ENCODE measurements at places on chromosomes 5 and 9. TPM values are rescaled to one million over a fixed set of nuclear protein-coding genes. Genes with fewer than 3 reads are reported as not detected.

The GABRA1 gene
- not detected for total RNA-seq

The WWC1 gene
- 29.4 TPM for total RNA-seq

The FAT2 gene
- not detected for total RNA-seq

The ENHO gene
- 7.2 TPM for total RNA-seq

The RCL1 gene
- total RNA-seq, result 11.2 TPM

The LRRC70 gene
- 0.13 TPM for total RNA-seq

The SURF1 gene
- total RNA-seq, result 45.6 TPM

The CWC27 gene
- 19.7 TPM for total RNA-seq

The CCL27 gene
- 0.95 TPM for total RNA-seq

The SPATA31A3 gene
- total RNA-seq, result not detected

The PAPPA gene
- 1.2 TPM for total RNA-seq

The PCDHGA5 gene
- total RNA-seq, result 0.67 TPM

The TYRP1 gene
- 0.23 TPM for total RNA-seq

The CLTB gene
- total RNA-seq, result 124 TPM

The SUSD3 gene
- 5.0 TPM for total RNA-seq

DNA sequence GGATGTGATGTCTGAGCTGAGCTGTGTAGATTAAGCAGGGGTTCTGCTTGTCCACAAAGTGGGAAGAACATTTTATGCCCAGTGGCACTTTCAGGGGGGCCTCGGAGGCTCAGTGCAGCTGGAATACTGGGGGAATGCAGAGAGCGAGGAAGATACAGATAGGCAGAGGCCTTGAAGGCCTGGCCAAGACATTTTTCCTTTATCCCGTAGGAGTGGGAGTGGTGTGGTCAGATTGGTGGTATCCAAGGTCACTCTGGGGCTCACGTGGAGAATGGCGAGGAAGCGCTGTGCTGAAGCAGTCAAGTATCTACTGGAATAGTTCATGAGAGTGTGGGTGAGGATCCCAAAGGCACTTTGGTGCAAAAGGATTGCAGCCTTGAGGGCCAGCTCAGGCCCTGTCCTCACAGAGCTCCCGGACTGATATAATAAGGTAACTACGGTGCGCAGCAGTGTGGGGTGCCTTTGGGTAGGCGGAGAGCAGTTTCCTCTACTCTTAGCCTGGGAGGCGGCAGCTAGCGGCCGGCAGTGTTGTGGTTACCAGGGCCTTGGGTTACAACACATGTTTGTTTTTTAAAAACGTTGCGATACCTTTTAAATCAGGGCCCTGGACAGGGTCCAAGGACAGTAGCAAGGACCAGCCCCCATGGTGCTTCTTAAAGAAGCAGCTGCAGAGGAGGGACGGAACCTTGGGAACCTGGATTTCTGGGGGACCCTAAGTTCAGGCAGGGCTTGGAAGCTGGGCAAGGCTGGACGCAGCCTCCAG is 10.8 kb upstream of the CCDC69 start:
- H3K4me3 ChIP-seq, result no peak overlapping the region
- DNase-seq, result no peak
- no peaks in the 10 kb centered on the region for H3K4me1 ChIP-seq
- H3K36me3 ChIP-seq, result no peaks in the 10 kb centered on the region
- H3K27me3 ChIP-seq, result peaks cover 2% of the 10 kb centered on the region

DNA sequence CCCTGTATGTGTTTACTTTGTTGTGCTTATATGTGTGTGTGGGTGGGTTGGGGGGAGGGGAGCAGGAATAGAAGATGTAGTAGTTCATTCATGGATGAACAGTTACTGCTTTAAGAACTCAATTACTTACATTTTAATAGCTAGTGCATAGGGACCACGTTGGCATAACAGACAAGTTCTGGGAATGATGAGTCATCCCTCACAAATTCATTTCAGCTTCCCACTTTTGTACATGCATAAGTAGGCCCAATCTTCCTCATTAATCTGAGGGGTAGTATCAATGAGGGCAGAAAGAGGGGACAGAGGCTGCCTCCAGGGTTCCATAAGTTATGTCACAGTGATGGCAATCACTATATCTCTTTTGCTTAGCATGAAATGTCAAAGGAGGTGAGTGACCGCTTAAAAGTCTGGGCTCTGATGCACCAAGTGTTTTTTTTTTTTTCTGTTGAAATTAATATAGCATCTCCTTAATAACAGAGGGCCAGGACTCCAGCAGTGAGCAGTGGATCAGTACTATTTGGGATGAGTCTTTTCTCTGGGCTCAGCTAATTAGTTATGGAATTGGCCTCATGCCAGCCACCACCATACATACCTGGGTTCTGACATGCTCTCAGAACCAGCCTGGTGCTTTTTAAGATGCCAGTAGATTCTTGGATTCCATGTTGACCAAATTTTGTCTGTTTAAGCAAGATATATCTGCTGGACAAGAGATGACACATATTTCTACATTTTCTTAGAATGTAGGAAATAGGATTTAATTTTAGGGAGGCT is 37.1 kb downstream of the PRDM6 start:
- H3K4me1 ChIP-seq, result no peaks in the 10 kb centered on the region
- no peak for DNase-seq
- H3K4me3 ChIP-seq, result no peak overlapping the region
- H3K27me3 ChIP-seq, result peaks cover 5% of the 10 kb centered on the region
- no peaks in the 10 kb centered on the region for H3K36me3 ChIP-seq

GRCh38 chr5:104942735-104943134 is 1380.1 kb upstream of the NUDT12 start:
- no peak overlapping the region for H3K27ac ChIP-seq
- no peak for DNase-seq
- H3K4me3 ChIP-seq, result no peak overlapping the region
- no peaks in the 10 kb centered on the region for H3K36me3 ChIP-seq
- H3K4me1 ChIP-seq, result no peaks in the 10 kb centered on the region

GRCh38 chr5:94618029-94618492 is 343 bp downstream of the KIAA0825 start:
- H3K27ac ChIP-seq, result peak overlapping the region; percentile 84
- no peaks in the 10 kb centered on the region for H3K36me3 ChIP-seq
- DNase-seq, result no peak
- no peaks in the 10 kb centered on the region for H3K27me3 ChIP-seq
- H3K4me1 ChIP-seq, result peaks cover 7% of the 10 kb centered on the region

GRCh38 chr9:93503381-93503780 is 50.0 kb upstream of the FAM120AOS start:
- no peak for DNase-seq

- no peak overlapping the region for H3K27ac ChIP-seq
- no peaks in the 10 kb centered on the region for H3K27me3 ChIP-seq
- no peak overlapping the region for H3K4me3 ChIP-seq
- no peak for DNase-seq
These were observed 44.3 kb upstream of the ZBED3 start for GRCh38 chr5:77131361-77131760.

- no peaks in the 10 kb centered on the region for H3K36me3 ChIP-seq
- H3K27ac ChIP-seq, result no peak overlapping the region
- DNase-seq, result no peak
- peaks cover 7% of the 10 kb centered on the region for H3K4me1 ChIP-seq
These were observed 31.7 kb upstream of the CSF1R start for GRCh38 chr5:150117945-150118560.

GRCh38 chr9:125494653-125494915 is 212.4 kb downstream of the MAPKAP1 start:
- no peaks in the 10 kb centered on the region for H3K36me3 ChIP-seq
- DNase-seq, result no peak
- no peaks in the 10 kb centered on the region for H3K4me1 ChIP-seq

- DNase-seq, result no peak
- H3K36me3 ChIP-seq, result no peaks in the 10 kb centered on the region
- no peak overlapping the region for H3K4me3 ChIP-seq
- no peak overlapping the region for H3K27ac ChIP-seq
- no peaks in the 10 kb centered on the region for H3K4me1 ChIP-seq
- no peaks in the 10 kb centered on the region for H3K27me3 ChIP-seq
These were observed 112.2 kb upstream of the SMC2 start for GRCh38 chr9:103981912-103982311.

- H3K4me1 ChIP-seq, result no peaks in the 10 kb centered on the region
- no peak for DNase-seq
- peaks cover 7% of the 10 kb centered on the region for H3K36me3 ChIP-seq
- no peak overlapping the region for H3K27ac ChIP-seq
- no peaks in the 10 kb centered on the region for H3K27me3 ChIP-seq
These were observed 116.6 kb downstream of the DROSHA start for GRCh38 chr5:31415009-31415923.

GRCh38 chr5:31944684-31945445 is 229.3 kb downstream of the GOLPH3 start:
- no peaks in the 10 kb centered on the region for H3K36me3 ChIP-seq
- no peaks in the 10 kb centered on the region for H3K4me1 ChIP-seq
- no peak overlapping the region for H3K27ac ChIP-seq
- peaks cover 5% of the 10 kb centered on the region for H3K27me3 ChIP-seq
- H3K4me3 ChIP-seq, result no peak overlapping the region

DNA sequence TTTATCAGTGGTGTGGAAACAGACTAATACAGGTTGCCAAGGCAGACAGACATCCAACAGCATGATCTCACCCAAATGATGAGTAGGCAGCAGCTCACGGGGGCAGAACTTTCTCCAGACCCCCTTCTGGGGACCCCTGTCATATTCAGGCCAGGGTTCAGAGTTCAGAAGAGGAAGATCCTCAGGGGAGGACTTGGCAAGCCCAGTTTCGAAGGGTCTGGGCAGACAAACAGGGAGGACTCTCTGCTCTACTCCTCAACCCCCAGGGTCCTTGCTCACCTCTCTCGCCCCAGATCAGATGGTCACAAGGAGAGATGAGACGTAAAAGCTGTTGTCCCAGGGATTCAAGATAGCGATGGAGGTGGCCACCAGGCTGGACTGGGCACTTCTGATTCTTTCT is 215.1 kb upstream of the MVB12B start:
- H3K36me3 ChIP-seq, result no peaks in the 10 kb centered on the region
- no peaks in the 10 kb centered on the region for H3K27me3 ChIP-seq
- DNase-seq, result no peak
- no peak overlapping the region for H3K27ac ChIP-seq

- H3K4me1 ChIP-seq, result no peaks in the 10 kb centered on the region
- H3K27ac ChIP-seq, result no peak overlapping the region
- H3K4me3 ChIP-seq, result no peak overlapping the region
- H3K36me3 ChIP-seq, result peaks cover 5% of the 10 kb centered on the region
- no peak for DNase-seq
- H3K27me3 ChIP-seq, result no peaks in the 10 kb centered on the region
These were observed 37.4 kb downstream of the KIF2A start for GRCh38 chr5:62343428-62343827.

DNA sequence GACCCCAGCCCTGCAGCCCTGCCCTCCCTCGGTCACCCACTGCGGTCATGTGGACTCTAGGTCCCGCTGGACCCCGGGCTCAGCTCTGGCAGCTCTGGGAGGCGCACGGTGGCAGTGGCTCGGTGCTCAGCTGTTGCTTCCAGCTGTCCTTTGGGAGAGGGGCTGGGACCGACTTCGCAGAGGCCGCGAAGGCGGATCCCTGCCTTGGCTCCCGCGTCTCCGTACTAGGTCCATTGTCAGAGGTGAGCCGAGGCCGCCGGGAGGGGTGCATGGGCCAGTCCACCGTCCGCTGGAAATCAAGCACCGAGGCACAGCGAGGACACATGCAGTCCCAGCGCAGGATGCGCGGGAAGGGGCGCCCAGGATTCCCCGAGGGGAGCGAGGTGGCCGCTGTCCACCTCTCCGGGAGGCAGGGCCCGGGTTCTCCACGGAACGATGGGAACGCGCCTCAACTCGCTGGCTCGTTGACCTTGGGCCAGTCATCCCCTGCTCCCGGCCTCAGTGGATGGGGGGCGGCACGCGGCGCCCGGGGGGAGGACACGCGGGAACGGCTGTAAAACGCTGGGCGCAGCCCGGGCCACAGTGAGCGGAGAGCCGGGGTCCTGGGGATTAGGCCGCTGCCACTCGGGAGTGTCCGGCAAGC is 732 bp downstream of the GBGT1 start:
- peak overlapping the region; percentile 36 for H3K4me3 ChIP-seq
- H3K27me3 ChIP-seq, result no peaks in the 10 kb centered on the region
- H3K36me3 ChIP-seq, result no peaks in the 10 kb centered on the region
- no peak for DNase-seq
- H3K27ac ChIP-seq, result no peak overlapping the region
- peaks cover 17% of the 10 kb centered on the region for H3K4me1 ChIP-seq

DNA sequence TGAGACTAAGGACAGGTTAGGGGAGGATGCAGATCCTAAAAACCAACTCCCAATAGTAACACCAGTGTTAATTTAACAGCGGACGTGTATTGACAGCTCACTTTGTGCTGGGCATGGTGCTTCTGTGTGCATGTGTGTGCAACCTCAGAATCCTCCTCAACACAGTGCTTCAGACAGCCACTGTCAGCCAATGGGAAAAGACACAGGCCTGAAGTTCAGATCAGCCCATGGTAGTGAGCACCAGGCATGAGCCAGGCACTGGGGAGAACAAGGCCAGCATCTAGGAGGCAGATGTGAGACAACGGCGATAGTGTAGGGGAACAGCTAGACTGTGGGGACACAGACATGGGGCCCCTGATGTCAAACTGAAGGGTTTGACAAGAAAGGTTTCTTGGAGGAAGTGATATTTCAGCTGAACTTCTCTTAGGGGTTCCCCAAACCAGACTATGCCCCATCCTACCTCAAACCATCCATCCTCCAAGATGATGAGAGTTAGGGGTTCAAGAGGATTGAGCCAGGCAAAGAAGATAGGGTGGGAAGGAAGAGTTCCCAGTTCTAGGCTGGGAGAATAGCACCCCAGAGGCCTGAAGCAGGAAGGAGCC is 71.5 kb upstream of the PSD2 start:
- DNase-seq, result no peak
- no peak overlapping the region for H3K4me3 ChIP-seq
- no peaks in the 10 kb centered on the region for H3K36me3 ChIP-seq
- H3K27ac ChIP-seq, result 0 out of 2 replicates have a peak overlapping the region, but pooled peaks have one; percentile 11
- no peaks in the 10 kb centered on the region for H3K27me3 ChIP-seq

- DNase-seq, result no peak
- no peak overlapping the region for H3K27ac ChIP-seq
- no peaks in the 10 kb centered on the region for H3K4me1 ChIP-seq
- H3K36me3 ChIP-seq, result no peaks in the 10 kb centered on the region
- no peak overlapping the region for H3K4me3 ChIP-seq
These were observed 17.3 kb downstream of the FGD3 start for GRCh38 chr9:92964607-92965060.

- DNase-seq, result no peak
- H3K4me3 ChIP-seq, result no peak overlapping the region
- H3K27me3 ChIP-seq, result no peaks in the 10 kb centered on the region
- H3K36me3 ChIP-seq, result no peaks in the 10 kb centered on the region
- H3K27ac ChIP-seq, result no peak overlapping the region
- H3K4me1 ChIP-seq, result no peaks in the 10 kb centered on the region
These were observed 88.6 kb downstream of the ANGPTL2 start for GRCh38 chr9:127033789-127034188.

DNA sequence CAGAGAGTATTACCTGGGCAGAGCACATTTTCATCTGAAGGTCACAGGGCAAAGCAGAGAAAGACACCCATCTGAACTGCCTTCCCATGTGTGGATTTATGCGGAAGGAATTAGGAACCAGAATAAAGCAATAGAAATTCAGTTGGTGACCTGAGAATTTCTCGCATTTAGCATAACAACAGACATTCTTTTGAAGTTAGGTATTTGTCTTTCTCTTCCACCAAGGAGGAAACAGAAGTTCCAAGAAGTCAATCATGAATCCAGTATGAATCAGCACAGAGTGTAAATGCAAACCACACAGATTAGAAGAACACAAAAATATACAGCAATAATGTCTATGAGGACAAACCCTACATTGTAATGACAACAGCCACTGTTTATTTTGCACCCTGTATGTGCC is 515.2 kb upstream of the BRINP1 start:
- H3K4me3 ChIP-seq, result no peak overlapping the region
- no peak overlapping the region for H3K27ac ChIP-seq
- DNase-seq, result no peak
- no peaks in the 10 kb centered on the region for H3K36me3 ChIP-seq
- H3K27me3 ChIP-seq, result no peaks in the 10 kb centered on the region
- H3K4me1 ChIP-seq, result no peaks in the 10 kb centered on the region

Measured in Panc1 (cell line).